Stimulated activated CD8-positive, alpha-beta memory T cell treated with anti-CD3 and anti-CD28 coated beads, Interleukin-4, amount 100 ng/mL, for 48 hours (primary cell): ENCODE measurements at places on chromosomes 7 and 10.

- no peak for DNase-seq
Measured at GRCh38 chr10:31381766-31382316, 62.8 kb downstream of the ZEB1 start.

- DNase-seq: no peak
Measured at GRCh38 chr7:49791088-49791741, 17.8 kb downstream of the VWC2 start.

DNA sequence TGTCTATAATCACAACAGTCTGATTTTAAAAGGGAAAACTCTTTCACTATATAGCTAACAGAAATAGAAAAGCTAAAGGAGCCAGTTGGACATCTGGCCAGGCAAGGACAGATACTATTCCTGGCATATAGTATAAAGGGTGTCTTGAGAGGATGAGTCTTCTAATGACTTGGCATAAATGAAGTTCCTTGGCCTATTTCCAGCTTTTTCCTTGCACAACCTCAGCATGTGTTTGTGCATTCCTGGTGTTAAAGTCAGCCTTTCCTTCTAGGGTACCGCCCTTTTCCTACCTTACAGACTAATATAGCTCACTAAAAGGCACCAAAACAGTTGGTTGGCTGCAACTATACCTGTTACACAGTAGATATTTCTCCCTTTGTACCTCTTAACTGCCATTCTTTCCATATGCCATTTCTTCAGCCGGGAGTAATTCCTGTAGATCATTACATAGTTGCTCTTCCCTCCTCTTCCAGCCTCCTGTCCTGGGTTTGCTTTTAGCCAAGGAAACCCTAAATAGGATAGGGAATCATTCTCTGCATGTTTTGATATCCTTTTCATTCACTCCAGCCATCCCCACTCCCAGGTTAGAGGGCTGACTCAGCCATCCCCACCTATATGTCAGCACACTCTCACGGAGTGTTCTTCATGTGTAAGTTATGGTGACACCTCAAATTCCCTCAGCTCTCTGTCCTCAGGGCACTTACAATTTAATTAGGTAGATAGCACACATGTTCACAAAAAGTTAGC lies 102.1 kb upstream of the MDFIC start:
- DNase-seq: no peak

- DNase-seq: no peak
Measured at GRCh38 chr7:76296743-76297740, 5.4 kb upstream of the HSPB1 start.

- DNase-seq: no peak
Measured at GRCh38 chr10:58721601-58722281, 209.1 kb downstream of the BICC1 start.

DNA sequence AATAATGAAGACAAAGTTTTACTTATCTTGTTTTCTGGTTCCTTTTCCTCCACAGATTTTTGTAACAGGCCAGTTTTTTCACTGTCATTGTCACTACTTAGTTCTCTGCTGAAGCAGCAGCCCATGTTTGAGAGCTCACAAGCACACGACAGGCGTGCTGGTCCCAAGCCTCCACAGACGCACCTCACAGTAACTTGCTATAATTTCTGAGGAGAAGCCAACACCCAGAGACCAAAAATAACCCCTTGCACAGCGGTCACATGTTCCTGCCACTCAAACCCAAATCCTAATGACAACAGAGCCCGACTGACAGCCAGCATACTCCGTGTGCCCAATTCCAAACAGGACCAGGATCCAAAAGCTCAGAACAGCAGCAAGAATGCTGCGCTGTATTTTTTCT lies 58.5 kb downstream of the LARP4B start:
- DNase-seq: no peak

- DNase-seq: no peak
Measured at GRCh38 chr10:24993237-24993958, 22.6 kb downstream of the ENKUR start.

GRCh38 chr7:74449809-74450397 lies 3.8 kb upstream of the GTF2IRD1 start:
- peak; percentile 89 for DNase-seq

DNA sequence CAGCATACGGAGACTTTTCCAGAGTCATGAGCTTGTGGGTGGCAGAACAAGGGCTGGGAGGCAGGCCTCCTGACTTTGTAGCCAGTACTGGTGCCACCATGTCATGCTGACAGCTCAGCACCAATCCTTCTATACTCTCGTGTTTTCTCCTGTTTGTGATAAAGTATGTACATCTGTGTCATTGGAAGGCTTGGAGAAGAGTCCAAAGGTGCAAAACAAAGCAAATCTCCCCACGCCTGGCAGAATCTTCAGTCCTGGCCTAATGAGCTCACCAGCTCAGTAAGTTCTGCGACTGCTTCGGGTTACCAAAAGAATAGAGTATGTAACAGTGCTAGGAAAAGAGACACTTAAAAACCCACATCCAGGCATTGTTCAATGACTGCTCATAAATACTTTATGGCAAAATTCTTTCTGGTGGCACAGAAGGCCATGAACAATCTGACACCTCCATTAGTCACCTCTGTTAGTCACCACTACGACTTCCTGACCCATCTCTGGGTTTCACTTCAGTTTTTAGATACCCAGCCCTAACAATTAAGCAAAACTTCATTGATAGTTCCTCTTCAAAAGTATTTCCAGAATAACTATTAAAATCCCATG lies 24.5 kb downstream of the STEAP1 start:
- DNase-seq: no peak

- DNase-seq: no peak
Measured at GRCh38 chr10:14397066-14397465, 66.3 kb upstream of the FRMD4A start.

DNA sequence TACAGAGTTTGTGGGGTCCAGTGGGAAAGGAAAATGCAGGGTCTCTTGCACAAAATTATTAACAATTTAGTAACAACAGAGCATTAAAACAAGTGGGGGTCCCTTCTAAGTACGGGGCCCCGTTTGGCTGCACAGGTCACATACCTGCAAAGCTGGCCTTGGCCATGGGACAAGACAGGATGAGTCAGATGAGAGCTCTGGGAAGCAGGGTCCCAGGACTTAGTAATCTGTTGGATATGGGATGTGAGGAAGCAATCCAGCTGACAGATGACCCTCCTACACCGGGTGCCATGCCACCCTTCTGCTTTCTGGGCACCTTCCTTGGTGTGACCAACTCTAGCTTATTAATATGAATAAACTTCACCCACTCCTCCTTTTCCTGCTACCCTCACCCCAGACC lies 3.2 kb upstream of the DUSP5 start:
- no peak for DNase-seq

DNA sequence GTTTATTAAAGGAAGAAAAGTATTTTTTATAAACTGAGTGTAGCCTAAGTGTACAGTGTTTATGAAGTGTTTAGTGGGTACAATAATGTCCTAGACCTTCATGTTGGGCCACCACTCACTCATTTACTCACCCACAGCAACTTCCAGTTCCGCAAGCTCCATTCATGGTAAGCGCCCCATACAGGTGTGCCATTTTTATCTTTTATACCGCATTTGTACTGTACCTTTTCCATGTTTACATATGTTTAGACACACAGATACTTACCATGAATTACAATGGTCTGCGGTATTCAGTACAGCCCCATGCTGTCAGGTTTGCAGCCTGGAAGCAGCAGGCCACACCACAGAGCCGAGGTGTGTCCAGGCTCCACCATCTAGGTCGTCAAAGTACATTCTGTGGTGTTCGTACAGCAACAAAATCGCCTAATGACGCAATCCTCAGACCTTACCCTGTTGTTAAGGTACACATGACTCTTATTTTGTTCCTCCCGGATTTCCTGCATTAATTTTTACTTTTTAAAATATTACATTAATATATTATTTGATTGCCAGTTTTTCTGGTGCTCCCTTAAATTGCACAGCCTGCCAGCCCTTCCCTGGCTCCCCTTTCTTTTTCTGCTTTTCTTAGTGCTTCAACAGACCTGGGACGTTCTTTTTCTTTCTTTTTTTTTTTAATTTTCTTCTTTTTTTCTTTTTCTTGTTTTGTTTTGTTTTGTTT lies 881 bp upstream of the SSBP1 start:
- peak; percentile 33 for DNase-seq

GRCh38 chr7:47573758-47574481 lies 8.0 kb downstream of the TNS3 start:
- no peak for DNase-seq

- peak; percentile 45 for DNase-seq
Measured at GRCh38 chr10:118594392-118595063, 920 bp downstream of the PRLHR start.

DNA sequence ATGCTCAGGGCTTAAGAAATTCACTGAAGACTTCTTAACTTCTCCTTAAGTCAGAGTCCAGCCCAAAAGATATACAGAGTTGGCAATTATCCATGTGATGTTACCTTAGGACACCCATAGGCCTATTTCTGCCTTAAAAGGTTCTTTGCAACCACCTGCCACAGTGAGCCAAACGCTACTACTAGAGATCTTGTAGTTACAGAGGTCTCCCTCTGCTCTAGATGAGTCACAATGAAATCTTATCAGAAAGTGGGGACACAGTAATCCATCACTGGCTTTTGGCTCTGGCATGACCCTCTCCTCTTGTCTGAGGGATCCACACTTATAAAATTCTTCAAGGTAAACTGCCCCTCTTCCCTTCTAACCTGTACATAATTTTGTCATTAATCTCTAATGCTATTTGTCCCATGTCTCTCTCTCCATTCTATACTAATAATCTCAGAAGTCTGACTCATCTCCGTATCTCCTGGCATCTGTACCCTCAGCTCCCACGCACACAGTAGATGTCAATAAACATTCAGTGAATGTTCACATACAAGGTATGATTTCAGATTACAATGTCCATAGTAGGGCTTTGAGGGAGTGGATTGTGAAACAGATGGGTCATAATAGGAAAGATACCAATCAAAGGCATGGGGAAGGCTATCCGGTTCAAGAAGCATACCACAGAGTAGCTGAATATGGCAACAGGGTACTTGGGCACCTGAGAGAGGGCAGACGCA lies 112.1 kb downstream of the SGMS1 start:
- no peak for DNase-seq

- DNase-seq: no peak
Measured at GRCh38 chr10:129364949-129365348, 102.1 kb upstream of the MGMT start.

- no peak for DNase-seq
Measured at GRCh38 chr7:18860221-18860620, 257.2 kb downstream of the TWIST1 start.

DNA sequence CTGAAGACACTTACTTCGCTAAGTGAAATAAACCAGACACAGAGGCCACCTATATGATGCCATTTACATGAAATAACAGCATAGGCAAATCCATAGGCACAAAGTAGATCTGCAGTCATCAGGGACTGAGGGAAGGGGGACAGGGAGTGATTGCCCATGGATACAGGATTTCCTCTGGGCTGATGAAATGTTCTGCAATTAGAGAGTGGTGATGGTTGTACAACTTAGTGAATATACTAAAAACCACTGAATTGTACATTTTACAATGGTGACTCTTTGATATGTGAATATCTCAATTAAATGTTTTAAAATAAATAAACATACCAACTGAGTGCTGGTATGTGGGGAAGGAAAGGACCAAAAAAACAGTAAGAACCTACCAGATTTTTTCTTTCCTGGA lies 20.4 kb downstream of the PPA1 start:
- no peak for DNase-seq

- peak; percentile 90 for DNase-seq
Measured at GRCh38 chr7:30740417-30741181, 11.3 kb upstream of the INMT start.

- no peak for DNase-seq
Measured at GRCh38 chr7:5367661-5368060, 56.0 kb downstream of the TNRC18 start.

DNA sequence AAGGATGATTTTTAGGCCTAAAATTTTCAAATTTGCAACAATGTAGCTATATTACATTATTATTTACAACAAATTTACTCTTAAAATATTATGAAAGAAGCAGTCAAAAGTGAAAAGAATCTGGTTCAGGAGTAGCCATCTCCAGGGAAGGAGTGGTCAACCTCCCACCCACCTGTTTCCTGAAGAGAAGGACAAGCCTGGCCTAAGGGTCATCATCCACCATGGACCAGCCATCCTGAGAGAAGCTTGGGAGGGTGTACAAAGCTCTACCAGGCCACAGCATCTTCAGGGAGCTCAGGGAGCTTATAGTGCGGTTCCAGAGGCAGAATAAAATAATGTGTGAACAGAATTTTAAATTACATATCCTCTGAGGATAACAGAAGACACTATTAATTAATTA lies 38.1 kb downstream of the COL1A2 start:
- no peak for DNase-seq

- DNase-seq: no peak
Measured at GRCh38 chr10:31421322-31421721, 102.3 kb downstream of the ZEB1 start.

DNA sequence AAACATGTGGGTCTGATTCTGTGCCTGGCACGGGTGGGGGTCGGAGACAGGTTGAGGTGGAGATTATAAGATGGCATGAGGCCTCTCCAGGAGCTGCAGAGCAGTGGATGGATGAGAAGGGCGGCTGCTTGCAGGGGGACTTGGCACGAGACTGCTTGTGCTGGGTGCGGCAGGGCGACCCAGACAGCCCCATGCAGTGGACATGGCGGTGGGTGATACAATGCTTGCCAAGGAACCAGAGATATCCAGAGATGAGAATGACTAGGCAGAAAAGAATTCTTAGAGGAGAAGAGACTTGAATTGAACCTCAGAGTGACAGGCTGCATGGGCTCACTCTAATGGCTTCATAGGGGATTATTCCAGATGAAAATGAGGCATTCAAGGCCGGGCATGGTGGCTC lies 145.4 kb downstream of the NEURL1 start:
- no peak for DNase-seq

DNA sequence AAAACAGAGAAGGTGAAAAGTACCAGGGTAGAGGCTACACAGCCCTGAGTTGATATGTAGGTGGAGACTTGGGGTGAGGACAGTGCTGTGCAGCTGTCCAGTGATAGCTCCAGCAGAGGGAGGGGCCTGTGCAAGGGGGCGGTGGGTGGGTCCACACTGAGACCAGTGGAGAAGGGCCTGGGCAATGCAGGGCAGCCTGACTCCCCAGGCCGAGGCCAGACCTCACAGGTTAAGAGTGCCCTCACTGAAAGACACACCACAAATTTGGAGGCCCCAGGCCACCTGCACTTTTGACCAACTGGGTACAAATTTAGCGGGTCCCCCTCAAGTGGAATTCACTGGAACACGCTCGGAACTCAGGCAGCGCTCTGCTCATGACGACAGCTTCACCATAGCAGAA lies 6.7 kb upstream of the RASGEF1A start:
- DNase-seq: no peak
